ENCODE measurements at places on chromosomes 5 and 9.

DNA sequence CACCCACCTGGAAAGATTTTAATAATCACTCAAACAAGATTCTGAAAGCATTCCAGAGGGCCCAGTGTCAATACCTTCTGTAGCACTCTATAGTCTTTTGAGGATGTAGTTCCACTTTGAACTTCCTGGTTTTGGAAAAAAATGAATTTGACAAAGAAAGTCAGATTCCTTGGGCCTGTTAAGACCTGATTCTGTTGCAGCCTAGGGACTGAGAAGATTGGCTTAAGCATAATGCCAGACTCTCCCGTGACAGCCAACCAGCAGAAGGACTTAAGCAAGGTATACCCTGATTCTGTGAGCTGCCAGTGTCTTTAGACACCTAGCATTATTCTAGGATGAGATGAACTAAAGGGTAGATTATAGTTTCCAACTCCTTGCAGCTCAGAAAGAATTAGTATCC is 6.8 kb downstream of the SPINK5 start:
- no peak for DNase-seq

GRCh38 chr9:77770340-77770739 is 122.2 kb upstream of the GNA14 start:
- DNase-seq = no peak

DNA sequence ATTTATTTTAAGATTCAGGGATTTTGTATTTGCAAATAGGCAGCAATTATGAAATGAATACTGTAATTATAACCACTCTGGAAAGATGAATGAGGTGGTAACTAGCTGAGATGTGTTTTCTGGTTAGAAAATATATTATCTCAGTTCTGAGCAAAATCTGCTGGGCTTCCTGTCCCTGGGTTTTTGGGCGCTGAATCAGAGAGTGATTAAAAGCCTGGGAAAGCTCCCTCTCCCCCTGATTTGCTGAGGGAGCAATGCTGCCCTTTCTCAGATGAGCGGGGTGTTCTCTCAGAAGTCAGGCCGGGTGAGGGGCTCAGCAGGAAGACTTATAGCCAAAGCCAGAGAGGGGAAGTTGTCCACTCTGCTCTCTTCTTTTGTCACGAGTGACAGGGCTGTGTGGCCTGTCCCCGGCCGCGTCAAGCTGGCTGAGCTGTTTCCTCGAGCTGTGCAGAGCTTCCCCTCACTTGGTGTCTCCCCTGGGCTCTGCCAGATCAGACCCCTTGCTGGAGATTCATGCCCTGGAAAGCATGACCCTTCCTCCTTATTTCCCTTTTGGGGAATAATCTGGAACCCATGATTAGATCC is 39.8 kb upstream of the PITX1 start:
- no peak for DNase-seq

GRCh38 chr5:171397599-171397998 is 9.9 kb downstream of the NPM1 start:
- no peak for DNase-seq

GRCh38 chr5:143495110-143495509 is 91.6 kb upstream of the NR3C1 start:
- DNase-seq = no peak

DNA sequence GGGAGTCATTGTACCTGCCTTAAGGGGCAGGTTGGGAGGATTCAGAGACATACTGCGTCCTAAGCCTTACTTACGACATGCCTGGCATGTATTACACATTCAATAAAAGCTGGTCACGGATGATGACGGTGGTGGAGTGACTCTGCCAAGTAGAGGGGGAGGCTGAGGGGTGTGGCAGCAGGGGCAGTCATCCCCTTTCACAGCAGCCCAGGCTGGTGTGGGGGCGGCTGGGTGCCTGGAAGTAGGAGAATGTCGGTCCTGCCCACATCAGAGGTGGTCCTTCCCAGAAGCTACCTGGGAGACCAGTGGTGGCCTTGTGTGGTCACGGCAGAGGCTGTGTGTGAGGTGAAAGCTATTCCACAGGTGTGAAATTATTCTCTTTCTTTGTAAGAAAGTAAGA is 8.9 kb downstream of the ZBTB34 start:
- no peak for DNase-seq

DNA sequence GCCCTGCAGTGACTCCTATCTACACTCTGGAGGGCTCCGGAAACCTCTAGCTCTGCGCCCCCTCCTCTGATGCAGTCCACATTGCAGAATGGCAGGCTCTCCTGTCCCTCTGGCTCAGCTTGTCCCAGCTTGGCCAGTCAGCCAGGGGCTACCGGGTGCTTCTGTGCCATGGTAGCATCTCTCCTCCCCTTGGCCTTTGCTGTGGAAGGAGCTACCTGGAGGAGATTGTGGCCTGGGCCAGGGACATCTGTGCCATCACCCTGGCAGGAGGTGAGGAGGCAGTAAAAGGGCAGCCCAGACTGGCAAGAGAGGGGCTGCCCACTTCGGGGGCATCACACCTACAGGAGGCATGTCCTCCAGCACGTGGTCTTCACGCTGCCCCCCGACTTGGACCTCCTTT is 38.1 kb upstream of the FCN1 start:
- no peak for DNase-seq

- DNase-seq = no peak
Measured at GRCh38 chr9:77433675-77434445, 214.3 kb downstream of the GNA14 start.

- no peak for DNase-seq
Measured at GRCh38 chr9:6628704-6629103, 16.8 kb downstream of the GLDC start.

- DNase-seq = no peak
Measured at GRCh38 chr5:65825408-65826328, 100.7 kb upstream of the ERBIN start.

DNA sequence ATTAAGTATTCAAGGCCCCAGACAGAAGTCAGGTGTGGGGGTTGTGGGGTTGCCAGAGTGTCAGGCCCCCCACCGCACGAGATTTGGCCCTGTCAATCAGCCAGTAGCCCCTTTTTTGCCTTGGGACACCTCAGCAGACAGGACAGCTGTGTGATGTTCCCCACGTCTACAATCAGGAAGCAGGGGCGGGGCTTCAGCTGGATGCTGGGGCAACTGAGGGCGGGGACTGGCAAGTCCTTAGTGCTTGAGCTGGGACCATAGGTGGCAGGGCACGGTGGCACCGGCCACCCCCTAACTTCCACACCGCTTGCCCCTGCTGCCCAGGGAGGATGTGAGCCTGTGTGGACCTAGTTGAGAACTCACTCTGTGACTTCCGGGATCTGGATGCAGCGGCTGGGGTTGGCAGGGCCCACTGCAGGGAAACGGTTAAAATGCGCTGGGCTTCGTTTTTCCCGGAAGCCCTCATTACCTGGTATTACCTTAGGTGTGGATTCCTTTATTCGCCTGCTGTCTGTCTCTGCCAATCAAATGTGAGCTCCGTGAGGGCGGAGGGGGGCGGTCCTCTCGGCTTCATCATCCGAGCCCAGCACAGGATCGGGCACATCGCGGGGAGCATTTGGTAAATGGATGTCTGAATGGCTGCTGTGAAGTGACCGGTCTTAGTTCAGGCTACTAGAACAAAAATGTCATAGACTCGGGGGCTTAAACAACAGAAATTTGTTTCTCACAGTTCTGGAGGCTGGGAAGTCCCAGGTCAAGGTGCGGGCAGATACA is 7.5 kb upstream of the GTF3C5 start:
- no peak for DNase-seq

GRCh38 chr5:113359419-113359818 is 75.4 kb downstream of the TSSK1B start:
- DNase-seq = no peak

GRCh38 chr5:1008451-1009358 is at the start of gene NKD2:
NKD2 (plus strand) TSS chr5:1008802; CDS start chr5:1009058, 256 bp downstream.
- peak; percentile 64 for DNase-seq

DNA sequence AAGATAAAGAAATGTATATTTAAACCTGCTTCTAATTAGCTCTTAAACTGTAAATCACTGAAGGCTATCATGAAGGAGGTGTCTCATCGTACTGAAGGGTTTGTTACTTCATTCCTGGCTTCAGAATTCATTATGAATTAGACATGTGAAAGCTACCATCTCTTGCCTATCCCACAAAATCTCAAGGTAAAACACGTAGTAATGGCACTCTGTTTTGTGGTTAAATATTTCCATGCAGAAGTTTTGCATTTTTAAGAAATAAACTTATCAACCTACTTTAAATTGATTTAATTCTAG is 490.7 kb upstream of the NUDT12 start:
- no peak for DNase-seq

- DNase-seq = no peak
Measured at GRCh38 chr5:40775085-40775845, 19.5 kb upstream of the TTC33 start.

DNA sequence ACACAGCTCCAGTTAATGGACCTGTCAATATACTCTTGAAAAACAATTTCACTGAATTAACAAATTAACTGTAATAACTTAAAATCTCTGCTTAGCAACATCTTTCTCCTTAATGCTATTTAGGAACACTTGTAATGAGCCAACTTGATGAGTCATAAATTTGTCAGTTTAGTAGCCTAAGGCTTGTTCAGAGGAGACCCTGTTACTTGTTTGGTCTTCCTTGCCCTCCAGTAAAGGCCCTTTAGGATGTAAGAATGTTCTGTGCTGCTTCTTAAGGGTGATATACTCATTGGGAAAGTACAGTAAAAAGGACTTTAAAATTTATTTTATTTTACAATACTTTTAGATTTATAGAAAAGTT is 11.4 kb upstream of the MATR3 start:
- DNase-seq = no peak

GRCh38 chr9:111871499-111871855 is 25.1 kb upstream of the UGCG start:
- no peak for DNase-seq

GRCh38 chr5:58094031-58094430 is 365.9 kb downstream of the PLK2 start:
- no peak for DNase-seq

DNA sequence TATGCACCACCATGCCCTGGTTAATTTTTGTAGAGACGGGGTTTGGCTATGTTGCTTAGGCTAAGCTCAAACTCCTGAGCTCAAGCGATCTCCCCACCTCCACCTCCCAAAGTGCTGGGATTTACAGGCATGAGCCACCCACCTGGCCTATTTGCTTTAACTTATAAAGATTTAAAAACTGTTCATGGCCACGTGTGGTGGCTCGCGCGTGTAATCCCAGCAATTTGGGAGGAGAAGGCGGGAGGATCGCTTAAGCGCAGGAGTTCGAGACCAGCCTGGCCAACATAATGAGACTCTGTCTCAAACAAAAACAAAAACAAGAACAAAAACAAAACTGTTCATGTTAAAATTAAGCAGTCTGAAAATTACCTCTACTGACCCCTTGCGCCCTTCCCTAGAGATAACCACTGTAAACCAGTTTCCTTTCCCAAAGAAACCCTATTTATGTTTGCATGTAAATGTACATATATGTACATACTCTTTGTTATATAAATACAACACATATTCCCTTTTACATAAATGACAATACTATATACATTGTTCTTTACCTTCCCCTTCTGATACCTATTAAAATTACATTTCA is 1.5 kb downstream of the AK6 start:
- no peak for DNase-seq

- DNase-seq = no peak
Measured at GRCh38 chr5:42520957-42521356, 97.7 kb downstream of the GHR start.

- no peak for DNase-seq
Measured at GRCh38 chr9:136052472-136052880, 42.6 kb downstream of the NACC2 start.

GRCh38 chr5:15703901-15704300 is 203.9 kb downstream of the FBXL7 start:
- no peak for DNase-seq

- no peak for DNase-seq
Measured at GRCh38 chr5:150618163-150618562, 22.3 kb upstream of the SYNPO start.

DNA sequence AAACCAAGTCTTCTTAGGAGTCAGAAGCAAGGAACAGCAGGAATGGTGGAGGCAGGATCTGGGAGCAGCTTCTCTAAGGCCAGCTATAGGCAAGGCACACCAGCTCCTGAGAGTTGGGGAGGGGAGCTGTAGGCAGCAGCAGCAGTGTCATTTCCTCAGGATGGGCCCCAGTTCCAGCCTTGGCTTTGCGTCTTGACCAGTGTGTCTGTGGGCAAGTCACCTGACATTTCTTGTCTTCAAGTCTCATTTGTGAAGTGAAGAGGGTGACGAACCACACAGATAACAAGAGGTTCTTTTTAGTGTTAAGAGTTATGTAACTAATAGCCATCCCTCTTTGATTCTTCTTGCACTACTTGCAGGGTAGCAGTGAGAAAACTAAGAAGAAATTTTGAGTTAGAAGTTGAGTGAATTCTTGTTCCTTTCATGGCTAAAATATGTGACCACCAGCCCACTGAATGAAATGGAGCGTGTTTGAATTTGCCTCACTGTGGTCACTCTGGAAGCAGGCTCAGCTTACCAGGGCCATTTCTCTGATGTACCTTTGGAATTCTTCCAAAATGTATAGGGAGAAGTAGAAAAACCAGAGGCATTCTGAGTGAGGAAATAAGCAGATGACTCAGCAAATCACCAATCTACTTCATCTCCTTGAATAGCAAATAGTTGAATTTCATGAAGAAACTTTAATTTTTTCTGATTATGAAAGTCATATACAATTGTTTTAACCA is 42.4 kb downstream of the RHOBTB3 start:
- DNase-seq = no peak

- DNase-seq = no peak
Measured at GRCh38 chr5:167608390-167609272, 682.8 kb upstream of the WWC1 start.

GRCh38 chr9:114082017-114082762 is 4.1 kb upstream of the AMBP start:
- peak; percentile 57 for DNase-seq

- DNase-seq = no peak
Measured at GRCh38 chr5:63249960-63250359, 671.3 kb downstream of the LRRC70 start.

- no peak for DNase-seq
Measured at GRCh38 chr5:1950708-1951103, 68.0 kb upstream of the IRX4 start.

- no peak for DNase-seq
Measured at GRCh38 chr5:933251-933861, 40.7 kb downstream of the TRIP13 start.

DNA sequence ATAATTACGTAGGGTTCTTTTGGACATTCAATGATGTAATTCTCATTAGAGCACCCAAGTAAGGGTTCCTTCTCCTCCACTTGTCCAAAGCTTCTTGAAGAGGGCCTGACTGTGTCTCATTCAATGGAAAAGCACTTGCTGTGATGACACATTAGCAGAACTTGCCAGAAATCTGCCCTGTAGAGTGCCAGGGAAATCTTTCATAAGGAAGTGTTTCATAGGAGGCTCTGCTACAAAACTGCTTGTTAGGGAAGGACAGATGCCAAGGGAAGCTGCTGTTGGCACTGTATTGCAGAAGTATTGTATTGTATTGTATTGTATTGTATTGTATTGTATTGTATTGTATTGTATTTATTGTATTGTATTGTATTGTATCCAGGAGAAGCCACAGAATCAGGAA is 45.5 kb upstream of the MPDZ start:
- DNase-seq = no peak

DNA sequence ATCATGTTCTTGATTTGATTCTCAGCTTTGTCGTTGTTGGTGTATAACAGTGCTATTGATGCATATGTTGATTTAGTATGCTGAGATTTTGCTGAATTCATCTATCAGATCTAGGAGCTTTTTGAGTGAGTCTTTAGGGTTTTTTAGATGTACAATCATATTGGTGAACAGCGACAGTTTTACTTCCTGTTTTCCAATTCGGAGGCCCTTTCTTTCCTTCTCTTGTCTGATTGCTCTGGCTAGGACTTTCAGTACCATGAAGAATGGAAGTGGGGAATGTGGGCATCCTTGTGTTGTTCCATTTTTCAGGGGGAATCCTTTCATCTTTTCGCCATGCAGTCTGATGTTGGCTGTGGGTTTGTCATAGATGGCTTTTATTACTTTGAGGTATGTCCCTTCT is 100.4 kb downstream of the SGCD start:
- DNase-seq = no peak

All from activated B cell treated with CpG ODN at 0.5 μM for 24 hours (primary cell).